Coronary artery (tissue), 2 donors: ENCODE measurements at places on chromosomes 2 and 18.
A peak's percentile ranks its signal among the peaks of the same experiment; 100 is the strongest.

DNA sequence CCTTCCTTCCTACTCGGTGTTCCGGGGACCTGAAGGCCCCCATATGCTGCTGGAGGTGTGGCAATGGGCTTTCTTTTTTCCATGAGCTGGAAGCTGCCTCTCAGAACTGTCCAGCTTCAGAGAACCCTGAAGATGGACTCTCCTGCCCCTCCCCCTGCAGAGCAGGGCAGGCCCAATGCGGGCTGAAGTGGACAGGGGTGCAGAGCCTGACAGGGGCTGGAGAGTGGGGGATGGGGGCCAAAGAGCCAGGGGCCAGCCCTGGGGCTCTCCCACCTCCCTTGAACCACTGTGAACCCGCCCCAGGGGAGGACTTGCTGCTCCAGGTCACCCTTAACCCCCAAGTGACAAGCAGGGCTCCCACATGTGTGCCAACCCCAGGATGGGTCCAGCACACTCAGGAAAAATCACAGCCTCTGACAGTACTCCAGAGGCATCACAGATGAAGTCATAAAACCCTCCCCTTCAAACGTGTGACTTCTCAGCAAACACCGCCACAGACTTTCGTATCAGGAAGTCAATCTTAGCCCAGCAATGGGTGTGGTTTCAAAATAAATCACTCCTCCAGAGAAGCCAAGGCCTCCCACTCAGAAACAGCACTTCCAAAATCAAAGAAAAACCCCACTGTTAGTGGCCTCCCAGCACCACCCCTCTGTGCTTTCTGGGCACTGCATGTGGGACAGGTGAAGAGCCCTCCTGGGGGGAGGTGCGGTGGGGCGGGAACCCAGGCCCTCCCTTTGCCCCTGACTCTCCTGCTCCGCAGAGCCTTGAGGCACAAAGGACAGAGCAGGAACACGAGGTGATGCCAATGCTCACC lies 135.8 kb downstream of the HDAC4 start:
- peak; percentile 76 for DNase-seq

- DNase-seq = no peak
These were observed 62.0 kb downstream of the TMEM185B start for GRCh38 chr2:120161190-120161589.

GRCh38 chr2:62663920-62664795 lies 41.4 kb upstream of the EHBP1 start:
- no peak for DNase-seq

GRCh38 chr2:240596080-240596460 lies 9.5 kb downstream of the CAPN10 start:
- DNase-seq = no peak

DNA sequence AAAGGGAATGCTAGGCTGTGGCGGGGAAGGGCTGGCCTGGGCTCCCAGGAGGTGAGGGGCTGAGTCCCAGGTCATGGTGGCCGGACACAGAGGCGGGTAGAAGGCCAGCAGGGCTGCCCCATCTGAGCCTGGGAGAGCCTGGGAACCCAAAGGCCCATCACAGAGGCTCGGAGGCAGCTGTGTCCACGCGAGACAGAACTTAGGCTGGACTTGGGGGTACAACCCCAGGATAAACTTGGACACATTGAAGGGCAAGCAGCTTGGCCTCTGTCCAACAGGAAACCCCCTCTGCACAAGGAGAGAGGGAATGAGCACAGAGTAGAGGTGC lies 95.9 kb downstream of the ZFP36L2 start:
- no peak for DNase-seq

GRCh38 chr18:10386956-10387355 lies 67.5 kb upstream of the APCDD1 start:
- DNase-seq = no peak

GRCh38 chr2:143345887-143346787 lies 216.9 kb downstream of the ARHGAP15 start:
- no peak for DNase-seq

DNA sequence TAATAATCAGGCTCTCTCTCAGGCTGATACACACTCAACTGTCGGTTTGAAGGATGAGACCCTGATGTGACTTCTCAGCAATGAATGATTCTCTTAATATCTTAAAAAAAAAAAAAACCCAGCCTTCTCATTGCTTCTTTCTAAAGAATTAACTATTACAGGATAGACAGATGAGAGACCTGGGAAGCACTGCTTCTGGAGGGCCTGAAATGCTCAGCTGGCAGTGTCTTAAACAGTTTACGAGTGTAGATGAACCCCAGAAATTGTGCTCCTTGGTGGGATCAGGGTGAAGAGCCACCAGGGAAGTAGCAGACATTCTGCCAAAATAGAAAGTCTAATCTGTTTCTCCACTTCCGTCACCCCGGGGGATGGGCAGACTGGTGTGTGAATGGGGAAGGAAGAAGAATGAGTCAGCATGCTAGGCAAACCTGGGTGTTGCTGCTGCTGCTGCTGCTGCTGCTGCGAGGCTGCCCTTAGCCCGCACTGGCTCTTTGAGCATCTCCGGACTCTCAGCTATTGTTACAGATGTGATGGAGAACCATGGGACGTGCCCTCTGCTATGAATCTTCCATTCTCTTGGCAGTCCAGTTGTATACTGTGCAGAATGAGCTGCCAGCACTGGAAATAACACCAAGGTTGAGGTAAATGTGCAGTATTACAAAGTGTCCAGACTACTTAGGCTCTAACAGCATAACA lies 158.4 kb downstream of the SETBP1 start:
- DNase-seq = no peak

DNA sequence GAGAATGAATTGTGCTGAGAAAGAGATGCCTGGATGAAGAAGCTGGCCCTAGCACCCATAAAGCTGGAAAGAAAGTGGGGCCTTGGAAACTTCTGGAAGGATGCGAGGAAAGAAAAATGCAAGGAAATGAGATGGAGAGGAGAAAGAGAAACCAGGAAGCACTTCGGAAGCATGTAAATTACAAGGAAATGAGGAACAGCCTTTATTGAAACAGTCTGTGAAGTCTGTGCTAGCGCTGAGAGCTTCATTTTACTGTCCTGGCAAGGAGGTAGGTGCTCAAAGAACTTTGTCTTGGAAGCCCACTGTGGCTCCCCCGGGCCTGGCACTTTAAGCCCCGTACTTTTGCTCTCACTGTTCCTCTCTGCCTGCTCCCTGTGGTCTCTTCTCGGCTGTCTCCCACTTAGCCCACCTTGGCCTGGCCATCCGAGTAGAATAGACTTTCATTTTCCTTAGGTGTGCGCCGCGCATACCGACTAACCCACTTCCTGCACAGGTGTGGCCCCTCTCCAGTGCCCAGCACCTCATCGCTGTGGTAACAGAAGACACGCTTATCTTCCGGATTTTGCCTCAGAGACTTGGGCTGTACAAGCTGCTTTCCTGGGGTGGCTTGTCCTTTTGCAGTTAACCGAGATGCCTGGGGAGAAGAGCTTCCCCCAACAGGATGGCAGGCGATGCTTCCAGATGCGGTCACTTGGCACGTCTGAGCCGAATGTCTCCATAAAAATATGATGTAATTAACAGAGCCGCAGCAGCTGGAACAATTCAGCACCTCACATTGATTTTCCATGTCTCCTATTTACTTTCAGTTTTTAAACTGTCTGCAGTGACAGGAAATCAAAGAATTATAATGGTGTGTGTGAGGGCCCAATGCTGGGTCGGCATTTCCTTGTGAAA lies 199.6 kb downstream of the HRH4 start:
- no peak for DNase-seq

DNA sequence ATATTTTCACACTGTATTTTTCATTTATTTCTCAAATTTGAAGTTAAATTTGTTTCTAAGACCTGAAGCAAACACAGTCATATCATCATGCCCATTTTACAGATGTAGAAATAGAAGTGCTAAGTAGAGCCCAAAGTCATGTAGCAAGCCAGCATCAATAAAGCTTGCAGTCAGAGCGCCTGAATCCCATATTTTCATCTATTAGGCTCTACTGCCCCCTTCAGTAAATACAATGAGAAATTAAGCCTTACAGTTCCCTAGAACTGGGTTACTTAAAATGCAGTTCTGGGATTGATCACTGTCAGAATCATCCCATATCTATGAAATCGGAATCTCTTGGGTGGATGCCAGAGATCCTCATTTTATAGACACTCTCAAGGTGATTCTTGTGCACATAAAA lies 419.9 kb downstream of the TGIF1 start:
- DNase-seq = no peak

GRCh38 chr2:28287256-28287915 lies 105.3 kb upstream of the FOSL2 start:
- DNase-seq = no peak
